ENCODE measurements at places on chromosomes 16 and 17. TPM values are rescaled to one million over a fixed set of nuclear protein-coding genes. Genes with fewer than 3 reads are reported as not detected.

- H3K27ac ChIP-seq = no peak overlapping the region
- no peaks in the 10 kb centered on the region for H3K27me3 ChIP-seq
- no peak for DNase-seq
- no peaks in the 10 kb centered on the region for H3K36me3 ChIP-seq
- no peak overlapping the region for H3K4me3 ChIP-seq
These were observed 20.4 kb downstream of the NFE2L1 start for GRCh38 chr17:48068491-48068961.

DNA sequence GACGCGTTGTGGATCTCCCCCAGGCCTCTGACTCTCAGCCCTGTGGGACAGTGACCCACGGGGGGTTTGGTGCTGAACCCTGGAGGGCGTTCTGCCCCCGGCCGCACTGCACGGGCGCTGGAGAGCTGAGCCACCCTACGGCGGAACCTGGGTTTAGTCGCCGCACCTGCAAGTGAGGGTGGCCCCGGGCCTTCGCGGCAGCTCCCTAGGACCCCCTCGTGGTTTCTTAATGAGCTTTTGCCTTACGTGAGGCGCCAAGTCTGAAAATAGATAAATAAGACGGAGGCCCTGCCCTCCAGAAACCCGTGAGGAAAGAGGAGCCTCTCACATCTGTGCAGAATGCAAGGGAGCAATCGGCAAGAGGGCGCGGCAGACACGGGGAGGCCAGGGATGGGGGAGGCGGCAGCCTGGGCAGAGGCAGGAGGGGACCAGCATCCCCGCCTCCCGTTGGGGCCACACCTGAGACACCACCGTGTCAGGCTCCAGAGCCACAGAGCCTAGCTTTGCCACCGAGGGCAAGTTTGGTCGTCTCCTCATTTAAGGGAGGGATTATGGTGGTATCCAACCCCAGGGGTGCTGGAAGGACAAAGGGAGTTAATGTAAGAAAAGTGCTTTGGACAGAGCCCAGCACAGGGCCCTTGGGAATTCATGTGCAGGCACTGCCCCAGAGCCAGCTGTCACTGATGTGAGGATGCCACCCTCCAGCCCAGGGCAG, 153.2 kb upstream of the CHMP6 start:
- no peaks in the 10 kb centered on the region for H3K27me3 ChIP-seq
- H3K4me1 ChIP-seq = no peaks in the 10 kb centered on the region
- no peak for DNase-seq
- no peak overlapping the region for H3K27ac ChIP-seq
- H3K36me3 ChIP-seq = no peaks in the 10 kb centered on the region
- H3K4me3 ChIP-seq = no peak overlapping the region

- H3K27me3 ChIP-seq = no peaks in the 10 kb centered on the region
- no peak overlapping the region for H3K27ac ChIP-seq
These were observed 12.6 kb upstream of the CA10 start for GRCh38 chr17:52170963-52171572.

Gene KRT13
- polyA plus RNA-seq = not detected

Gene ASPHD1
- polyA plus RNA-seq = not detected

Gene TP53TG3C
- not detected for polyA plus RNA-seq

- H3K27me3 ChIP-seq = no peaks in the 10 kb centered on the region
- DNase-seq = no peak
- H3K4me1 ChIP-seq = no peaks in the 10 kb centered on the region
- H3K4me3 ChIP-seq = no peak overlapping the region
These were observed 10.8 kb upstream of the DOK4 start for GRCh38 chr16:57497121-57497520.

- DNase-seq = no peak
- no peak overlapping the region for H3K27ac ChIP-seq
- H3K4me3 ChIP-seq = no peak overlapping the region
- no peaks in the 10 kb centered on the region for H3K36me3 ChIP-seq
These were observed 5.4 kb downstream of the ZCCHC14 start for GRCh38 chr16:87487361-87487924.

DNA sequence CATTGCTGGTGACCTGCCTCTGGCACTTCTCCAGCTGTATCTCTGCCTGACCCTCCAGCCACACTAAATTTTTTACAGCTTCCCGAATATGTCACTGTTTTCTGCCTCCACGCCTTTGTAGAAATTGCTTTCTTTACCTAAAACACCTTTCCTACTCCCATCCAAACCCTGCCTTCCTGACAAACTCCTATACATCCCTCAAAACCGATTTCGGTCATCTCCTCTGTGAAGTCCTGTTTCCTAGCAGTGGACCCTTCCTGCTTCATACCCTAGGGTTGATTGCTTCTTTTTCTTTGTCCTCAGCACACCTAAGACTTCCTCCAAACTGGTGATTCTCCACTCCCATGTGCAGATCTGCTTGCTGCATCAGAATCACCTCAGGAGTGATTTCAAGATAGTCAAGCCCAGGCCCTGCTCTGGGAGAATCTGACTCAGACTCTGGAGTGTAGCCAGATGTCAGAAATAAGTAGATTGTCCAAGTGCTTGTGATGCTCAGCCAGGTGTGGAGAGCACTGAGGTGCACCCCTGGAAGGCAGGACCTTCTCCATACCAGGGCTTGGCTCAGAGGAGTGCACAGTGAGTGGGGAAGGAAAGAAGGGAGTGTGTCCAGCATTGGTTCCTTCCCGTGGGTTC, 184.2 kb downstream of the COPRS start:
- H3K36me3 ChIP-seq = no peaks in the 10 kb centered on the region
- H3K4me1 ChIP-seq = no peaks in the 10 kb centered on the region
- no peaks in the 10 kb centered on the region for H3K27me3 ChIP-seq
- no peak for DNase-seq
- H3K4me3 ChIP-seq = no peak overlapping the region

DNA sequence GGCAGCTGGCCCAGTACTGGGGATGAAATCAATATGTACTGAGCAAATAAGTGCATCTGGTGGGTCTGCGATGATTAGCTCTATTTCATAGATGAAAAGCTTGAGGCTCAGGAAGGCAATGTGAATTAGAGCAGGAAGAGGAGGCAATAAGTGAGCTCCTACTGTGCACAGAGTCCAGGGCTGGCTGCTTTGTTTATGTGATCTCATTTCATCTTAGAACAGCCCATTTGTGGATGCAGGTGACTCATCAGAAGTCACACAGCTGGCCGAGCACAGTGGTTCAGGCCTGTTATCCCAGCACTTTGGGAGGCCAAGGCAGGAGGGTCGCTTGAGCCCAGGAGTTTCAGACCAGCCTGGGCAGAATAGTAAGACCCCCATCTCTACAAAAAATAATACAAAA, 7.1 kb downstream of the TMEM114 start:
- H3K27ac ChIP-seq = no peak overlapping the region
- no peak overlapping the region for H3K4me3 ChIP-seq
- no peak for DNase-seq
- H3K36me3 ChIP-seq = no peaks in the 10 kb centered on the region
- H3K27me3 ChIP-seq = no peaks in the 10 kb centered on the region
- H3K4me1 ChIP-seq = no peaks in the 10 kb centered on the region

- DNase-seq = no peak
- no peaks in the 10 kb centered on the region for H3K27me3 ChIP-seq
- H3K4me3 ChIP-seq = peak overlapping the region; percentile 17
- peak overlapping the region; percentile 73 for H3K27ac ChIP-seq
These were observed 112.8 kb downstream of the ZNF778 start for GRCh38 chr16:89330177-89330856.

DNA sequence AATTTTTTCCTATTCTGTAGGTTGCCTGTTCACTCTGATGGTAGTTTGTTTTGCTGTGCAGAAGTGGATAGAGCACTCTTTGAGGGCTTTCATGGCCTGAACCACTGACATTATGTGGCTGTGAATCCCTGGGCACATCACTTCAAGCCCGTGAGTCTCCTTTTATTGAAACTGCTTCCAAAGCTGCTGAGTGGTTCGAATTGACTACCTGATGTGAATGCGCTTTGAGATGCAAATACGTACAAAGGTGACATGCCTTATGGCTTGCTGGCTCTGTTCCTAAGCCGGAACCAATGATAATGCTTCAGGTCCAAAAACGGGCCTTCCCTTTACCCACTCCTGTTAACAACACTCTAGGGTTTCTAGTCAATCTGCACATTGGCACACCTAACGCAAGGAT, 34.3 kb downstream of the ASPA start:
- H3K27ac ChIP-seq = no peak overlapping the region
- no peaks in the 10 kb centered on the region for H3K36me3 ChIP-seq
- H3K27me3 ChIP-seq = no peaks in the 10 kb centered on the region
- H3K4me1 ChIP-seq = no peaks in the 10 kb centered on the region
- DNase-seq = no peak

DNA sequence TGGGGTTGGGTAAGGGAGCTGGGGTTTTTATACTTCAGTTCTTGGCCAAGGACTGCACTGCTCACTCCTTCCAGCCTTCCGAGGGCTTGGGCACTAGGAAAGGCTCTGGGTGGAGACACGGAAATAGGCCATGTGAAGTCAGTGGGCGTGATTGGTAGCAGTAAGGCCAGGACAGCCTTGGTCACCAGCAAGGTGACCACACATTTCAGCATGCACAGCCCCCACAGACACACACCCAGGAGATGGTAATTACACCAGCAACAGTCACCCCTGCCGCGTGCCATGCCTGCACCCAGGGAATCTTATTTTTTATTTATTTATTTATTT, 252.5 kb downstream of the SEC14L1 start:
- DNase-seq = no peak
- peaks cover 78% of the 10 kb centered on the region for H3K4me1 ChIP-seq
- peak overlapping the region; percentile 38 for H3K27ac ChIP-seq
- H3K27me3 ChIP-seq = no peaks in the 10 kb centered on the region

DNA sequence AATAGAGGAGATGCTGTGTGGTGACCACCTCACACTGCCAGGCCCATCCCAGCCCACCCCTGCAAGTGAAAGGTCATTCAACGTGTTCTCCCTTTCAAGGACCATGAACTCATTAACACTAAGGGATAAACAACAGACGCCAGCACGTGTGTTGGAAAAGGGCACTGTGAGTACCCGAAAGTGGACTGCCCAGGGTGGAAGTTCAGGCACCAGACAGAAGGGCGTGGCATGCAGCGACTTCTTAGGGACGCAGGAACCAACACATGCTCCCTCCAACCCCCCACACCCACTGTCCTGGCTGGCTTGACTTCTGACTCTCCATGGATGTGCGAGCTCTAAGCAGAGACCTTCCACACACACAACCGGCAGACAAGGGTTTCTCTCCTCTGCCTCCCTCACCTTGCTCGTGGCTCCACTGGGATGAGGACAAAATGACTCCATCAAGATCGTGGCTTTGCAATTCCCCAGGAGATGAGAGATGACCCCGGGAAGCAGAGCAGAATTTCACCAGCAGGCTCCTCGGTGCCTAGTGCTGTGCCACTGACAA, 11.0 kb downstream of the UBALD1 start:
- peaks cover 11% of the 10 kb centered on the region for H3K36me3 ChIP-seq
- no peaks in the 10 kb centered on the region for H3K27me3 ChIP-seq
- H3K27ac ChIP-seq = no peak overlapping the region
- H3K4me1 ChIP-seq = no peaks in the 10 kb centered on the region
- DNase-seq = no peak

- no peaks in the 10 kb centered on the region for H3K27me3 ChIP-seq
- no peaks in the 10 kb centered on the region for H3K36me3 ChIP-seq
- DNase-seq = no peak
- no peak overlapping the region for H3K27ac ChIP-seq
- no peak overlapping the region for H3K4me3 ChIP-seq
- no peaks in the 10 kb centered on the region for H3K4me1 ChIP-seq
These were observed 6.2 kb upstream of the CCL18 start for GRCh38 chr17:36057911-36058310.

- H3K36me3 ChIP-seq = peaks cover 24% of the 10 kb centered on the region
- peak; percentile 27 for DNase-seq
- H3K4me1 ChIP-seq = peaks cover 4% of the 10 kb centered on the region
- no peaks in the 10 kb centered on the region for H3K27me3 ChIP-seq
- H3K27ac ChIP-seq = no peak overlapping the region
These were observed 23.7 kb downstream of the HELZ start for GRCh38 chr17:67221062-67221998.

- DNase-seq = no peak
- no peak overlapping the region for H3K27ac ChIP-seq
- no peaks in the 10 kb centered on the region for H3K4me1 ChIP-seq
These were observed 228.5 kb upstream of the PMFBP1 start for GRCh38 chr16:72400257-72401083.

Gene PTX4
- polyA plus RNA-seq = not detected

Gene TMIGD1
- polyA plus RNA-seq = not detected

Gene CRYM
- polyA plus RNA-seq = not detected

- no peaks in the 10 kb centered on the region for H3K27me3 ChIP-seq
- H3K4me3 ChIP-seq = no peak overlapping the region
- no peak for DNase-seq
- no peaks in the 10 kb centered on the region for H3K4me1 ChIP-seq
- no peaks in the 10 kb centered on the region for H3K36me3 ChIP-seq
- no peak overlapping the region for H3K27ac ChIP-seq
These were observed 75.1 kb downstream of the GRIN2A start for GRCh38 chr16:10107081-10107480.

DNA sequence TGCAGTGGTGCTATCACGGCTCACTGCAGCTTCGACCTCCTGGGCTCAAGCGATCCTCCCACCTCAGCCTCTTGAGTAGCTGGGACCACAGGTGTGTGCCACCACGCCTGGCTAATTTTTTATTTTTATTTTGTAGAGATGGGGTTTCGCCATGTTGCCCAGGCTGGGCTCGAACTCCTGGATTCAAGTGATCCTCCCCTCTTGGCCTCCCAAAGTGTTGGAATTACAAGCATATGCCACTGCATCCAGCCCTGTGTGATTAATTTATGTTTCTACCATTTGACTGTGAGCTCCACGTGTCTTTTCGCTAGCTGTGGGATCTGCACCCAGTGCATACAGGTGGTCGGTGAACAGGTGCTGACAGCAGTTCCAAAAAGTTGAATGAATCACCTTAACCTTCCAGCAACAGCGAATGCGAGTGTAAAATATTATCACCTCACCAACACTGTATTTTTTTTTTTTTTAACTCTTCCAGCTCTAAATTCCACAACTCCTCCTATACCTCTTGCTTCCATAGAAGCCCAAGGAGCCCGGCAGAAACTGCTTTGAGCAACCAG, 484 bp upstream of the NUDT7 start:
- peaks cover 5% of the 10 kb centered on the region for H3K4me1 ChIP-seq
- H3K36me3 ChIP-seq = no peaks in the 10 kb centered on the region
- peak overlapping the region; percentile 76 for H3K4me3 ChIP-seq

DNA sequence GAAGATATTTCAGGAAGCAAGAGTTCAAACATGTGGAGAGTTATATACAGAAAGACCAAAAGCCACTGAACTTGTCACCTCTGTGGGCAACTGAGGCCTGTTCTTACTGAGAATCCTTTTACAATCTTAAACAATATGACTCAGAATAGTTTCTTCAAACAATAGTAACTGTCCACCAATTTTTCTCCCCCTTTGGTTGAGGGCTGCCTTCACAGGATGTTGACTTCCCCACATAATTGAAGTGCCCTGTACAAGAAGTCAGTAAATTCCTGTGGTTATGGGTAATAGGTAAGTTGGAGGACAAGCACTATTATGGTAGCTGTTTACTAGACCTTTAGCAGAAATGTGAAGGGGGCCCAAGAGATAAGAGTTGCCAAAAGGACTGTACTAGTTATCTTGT, 215.8 kb downstream of the CDH8 start:
- no peaks in the 10 kb centered on the region for H3K27me3 ChIP-seq
- no peak for DNase-seq
- H3K27ac ChIP-seq = no peak overlapping the region

- H3K4me3 ChIP-seq = no peak overlapping the region
- H3K27ac ChIP-seq = no peak overlapping the region
- DNase-seq = no peak
These were observed 80.1 kb downstream of the VAT1L start for GRCh38 chr16:77868478-77868877.
